ENCODE measurements at places on chromosomes 11 and 22. TPM values are rescaled to one million over a fixed set of nuclear protein-coding genes. Genes with fewer than 3 reads are reported as not detected.

DNA sequence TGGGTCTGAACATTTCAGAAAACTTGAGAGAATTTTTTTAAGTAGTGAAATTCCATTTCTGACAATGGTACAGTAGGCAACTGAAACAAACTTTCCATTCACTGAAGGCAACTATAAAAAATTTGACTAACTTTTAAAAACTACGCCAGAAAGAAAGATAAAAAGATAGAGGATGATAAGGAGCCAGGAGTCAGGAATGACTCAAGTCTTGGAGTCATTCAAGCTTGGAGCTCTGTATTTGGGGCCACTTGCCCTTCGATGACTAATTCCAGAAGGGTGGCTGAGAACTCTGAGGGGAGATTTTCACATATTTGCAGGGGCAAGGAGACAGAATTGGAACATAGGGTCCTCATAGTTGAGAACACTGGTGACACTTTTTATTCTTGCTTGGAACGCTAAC, 1083.2 kb upstream of the CNTN5 start:
- no peak for DNase-seq

GRCh38 chr11:57357310-57357709, 19.2 kb downstream of the P2RX3 start:
- DNase-seq = no peak

The CCDC88B gene
- 12.8 TPM for total RNA-seq

DNA sequence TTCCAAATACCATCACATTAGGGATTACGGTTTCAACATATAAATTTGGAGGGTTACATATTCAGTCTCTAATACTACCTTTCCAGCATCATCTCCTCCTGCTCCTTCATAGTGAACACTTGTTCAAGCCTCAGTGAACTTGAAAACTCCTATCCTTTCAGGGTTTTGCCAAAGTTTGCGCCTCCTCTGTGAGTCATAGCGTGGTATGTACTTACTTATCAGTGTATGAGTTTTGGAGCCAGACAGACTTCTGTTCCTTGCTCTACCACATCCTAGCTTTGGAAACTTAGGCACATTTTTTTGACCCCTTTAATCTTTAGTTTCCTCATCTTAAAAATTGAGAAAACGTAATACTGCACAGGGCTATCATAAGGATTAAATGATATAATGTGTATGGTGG, 160.1 kb upstream of the ZC3H12C start:
- DNase-seq = no peak

GRCh38 chr22:24554313-24555164, at the start of gene GUCD1:
Gene GUCD1, minus strand, starts transcription at chr22:24555138. Its CDS starts 147 bp downstream, at chr22:24554991.
- peak; percentile 18 for DNase-seq

GRCh38 chr11:128626913-128627665, 39.7 kb upstream of the ETS1 start:
- no peak for DNase-seq

- no peak for DNase-seq
These were observed 288.0 kb upstream of the CHORDC1 start for GRCh38 chr11:90510839-90511238.

Measured in HT-29 (cell line).